ENCODE measurements at places on chromosomes 1 and 21. TPM values are rescaled to one million over a fixed set of nuclear protein-coding genes. Genes with fewer than 3 reads are reported as not detected.

Gene RAB13
- 13.4 TPM for total RNA-seq

Gene CLDN14
- total RNA-seq = not detected

Gene XCL2
- total RNA-seq = 1.5 TPM

Gene PM20D1
- total RNA-seq = 0.73 TPM

Gene HMGCS2
- total RNA-seq = not detected

GRCh38 chr1:186871784-186872183, 43.0 kb downstream of the PLA2G4A start:
- no peak for DNase-seq

DNA sequence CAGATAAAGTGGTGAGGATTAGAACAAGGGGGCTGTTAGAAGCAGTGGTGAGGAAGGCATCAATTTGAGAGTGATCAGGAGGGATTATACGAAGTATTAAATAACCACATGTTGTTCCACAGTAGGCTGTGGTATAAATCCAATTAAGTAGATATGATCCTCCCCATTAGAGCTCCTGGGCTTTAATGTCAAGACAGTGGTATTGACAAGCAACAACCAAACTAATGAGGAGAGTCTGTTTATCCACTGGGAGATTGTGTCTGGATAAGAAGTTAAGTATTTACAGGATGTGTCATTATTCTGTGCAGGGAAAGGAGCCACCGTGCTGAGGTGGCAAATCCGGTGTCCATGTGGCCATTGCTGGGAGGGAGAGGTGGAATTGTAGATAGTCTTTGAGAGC, 5.8 kb downstream of the ACTN2 start:
- no peak for DNase-seq

GRCh38 chr21:35189077-35189863, 140.2 kb upstream of the RUNX1 start:
- DNase-seq = no peak

DNA sequence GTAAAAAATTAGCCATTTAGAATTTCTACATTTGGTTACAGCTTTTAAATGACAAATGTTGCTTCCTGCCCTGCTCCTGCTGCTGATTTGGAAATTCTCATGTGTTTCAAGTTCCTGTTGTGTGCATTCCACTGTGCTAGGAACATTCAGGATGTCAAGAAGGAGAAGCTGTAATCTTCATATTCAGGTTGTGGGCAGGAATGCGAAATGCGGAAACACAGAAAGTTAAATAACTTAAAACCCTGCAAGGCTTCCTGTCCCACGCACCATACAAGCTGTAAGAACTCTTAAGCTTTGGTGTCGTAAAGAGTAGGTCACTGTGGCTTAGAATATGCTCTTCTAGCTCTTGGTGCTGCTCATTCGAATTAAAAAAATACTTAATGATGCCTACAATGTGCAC, 52.6 kb downstream of the S100B start:
- no peak for DNase-seq

DNA sequence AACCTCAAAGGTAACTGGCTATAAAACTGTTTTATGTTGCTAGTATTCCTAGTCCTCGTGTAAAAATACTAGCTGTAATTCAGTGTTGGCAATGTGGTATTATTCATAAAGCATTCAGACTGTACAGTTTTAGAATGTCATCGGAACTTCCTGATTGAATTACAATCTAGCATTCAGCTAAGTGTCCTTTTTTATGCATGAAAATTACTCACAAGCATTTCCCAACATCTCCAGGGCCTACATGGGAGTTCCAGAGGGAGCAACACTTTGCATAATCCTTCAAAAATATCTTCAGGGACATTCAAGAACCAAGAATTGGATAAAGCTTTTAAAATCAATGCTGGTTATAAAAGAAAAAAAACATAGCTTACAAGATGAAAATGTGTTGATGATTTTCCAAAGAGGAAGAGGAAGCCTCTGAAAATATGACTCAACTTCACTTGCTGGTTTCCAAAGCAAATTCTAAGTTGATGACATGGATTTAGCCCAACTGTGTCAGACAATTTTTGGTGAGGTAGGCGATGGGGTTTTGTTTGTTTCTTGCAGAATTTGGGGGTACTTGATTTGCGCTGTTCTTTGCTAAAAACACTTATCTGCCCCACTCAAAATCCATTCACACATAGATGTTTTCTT, 137.8 kb downstream of the SLC44A5 start:
- DNase-seq = no peak

DNA sequence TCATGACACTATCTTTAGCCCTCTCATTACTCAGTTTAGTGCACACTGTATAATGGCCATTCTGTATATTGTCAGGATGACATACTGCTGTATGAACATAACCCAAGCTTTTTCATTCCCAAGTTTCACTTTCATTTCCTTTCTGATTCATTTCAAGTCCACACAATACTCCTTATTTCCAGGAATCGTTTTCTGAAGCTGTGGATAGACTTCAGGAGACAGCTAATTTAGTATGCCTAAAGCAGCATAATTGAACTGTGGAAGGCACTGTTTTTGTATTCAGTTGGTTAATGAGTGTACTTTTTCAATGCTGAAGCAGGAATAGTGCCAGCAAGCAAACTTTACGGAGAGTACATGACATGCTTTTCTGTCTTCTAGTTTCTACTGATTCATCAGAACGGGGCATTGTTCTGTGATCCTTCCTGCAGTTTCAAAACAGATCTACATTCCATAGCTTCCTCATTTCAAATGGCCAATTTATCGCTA, 578.5 kb upstream of the ZP4 start:
- no peak for DNase-seq

GRCh38 chr1:197807216-197807615, 31.9 kb upstream of the DENND1B start:
- no peak for DNase-seq

DNA sequence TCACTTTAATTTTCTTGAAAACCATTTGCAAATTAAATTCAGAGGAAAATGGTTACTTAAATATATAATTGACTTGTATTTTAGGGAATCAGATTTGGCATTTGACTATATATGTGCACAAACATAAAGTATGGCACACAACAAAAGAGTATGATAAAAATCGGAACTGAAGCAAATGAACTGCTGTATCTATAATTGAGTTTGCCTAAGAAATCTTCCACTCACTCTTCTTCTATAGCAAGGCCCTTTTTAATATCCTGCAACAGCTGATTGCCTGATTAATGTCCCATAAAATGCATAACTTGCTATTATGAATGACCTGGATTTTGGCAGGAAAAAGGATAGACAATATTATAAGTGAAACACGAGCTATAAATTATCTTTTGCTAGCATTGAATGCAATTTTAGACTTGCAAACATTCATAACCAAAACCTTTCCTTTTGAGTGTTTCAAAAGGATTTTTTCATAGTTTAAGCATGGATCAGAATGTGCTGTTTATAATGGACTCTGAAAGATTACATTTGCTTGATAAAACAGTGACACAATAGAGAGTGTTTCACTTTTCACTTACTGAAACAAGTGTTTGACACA, 2204.3 kb downstream of the MRPL39 start:
- no peak for DNase-seq

DNA sequence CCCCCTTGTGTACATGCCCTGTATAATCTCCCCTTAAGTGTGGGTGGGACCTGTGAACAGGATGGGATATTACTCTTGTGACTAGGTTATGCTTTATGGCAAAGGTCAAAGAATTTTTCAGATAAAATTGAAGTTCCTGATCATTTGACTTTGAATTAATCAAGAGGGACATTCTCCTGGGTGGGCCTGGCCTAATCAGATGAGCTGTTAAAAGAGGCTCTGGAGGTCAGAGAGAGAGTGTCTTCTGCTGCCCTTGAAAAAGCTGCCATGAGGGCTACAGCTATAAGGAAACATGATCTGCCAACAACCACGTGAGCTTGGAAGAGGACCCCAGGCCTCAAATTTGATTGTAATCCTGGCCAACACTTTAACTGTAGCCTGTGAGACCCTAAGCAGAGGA, 125.6 kb upstream of the CSF3R start:
- DNase-seq = no peak

DNA sequence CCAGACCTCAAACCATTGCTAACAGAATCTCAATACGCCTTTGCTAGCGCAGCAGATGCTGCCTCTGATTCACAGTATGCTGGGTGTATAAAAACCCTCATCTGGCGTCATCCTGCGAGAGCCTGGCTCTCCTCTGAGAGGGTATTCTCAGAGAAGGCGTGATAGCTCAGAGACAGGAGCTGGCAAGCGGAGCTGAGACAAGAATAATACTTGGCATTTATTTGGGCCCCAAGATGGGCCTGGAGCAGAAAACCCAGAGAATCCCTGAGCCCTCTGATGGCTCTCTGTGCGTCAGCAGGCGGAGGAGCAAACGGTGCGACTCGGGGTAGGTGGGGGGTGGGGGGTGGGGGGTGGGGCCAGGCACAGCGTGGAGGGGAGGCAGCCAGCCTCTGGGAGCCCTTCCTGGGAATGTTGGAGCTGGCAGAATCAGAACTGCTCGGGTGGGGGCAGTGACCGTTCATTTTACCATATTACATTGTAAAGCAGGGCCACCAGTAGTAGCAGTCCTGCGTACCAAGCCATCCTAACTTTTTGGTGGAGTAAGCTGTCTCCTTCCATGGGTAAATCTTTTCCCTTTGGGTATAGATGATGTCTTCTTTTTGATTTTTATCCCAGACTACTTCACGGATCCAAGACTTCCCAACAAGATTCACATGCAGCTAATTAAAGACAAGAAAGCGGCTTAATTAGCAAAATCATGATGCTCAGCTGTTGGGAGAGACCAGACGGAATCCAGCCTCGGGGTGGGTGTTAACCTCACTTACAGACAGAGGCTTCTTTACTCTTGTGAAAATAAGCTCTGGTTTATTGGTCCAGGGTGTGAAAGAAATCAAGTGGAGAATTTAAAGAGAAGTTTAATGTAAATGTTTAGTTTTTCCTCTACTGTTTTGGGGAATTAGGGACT, 7.1 kb downstream of the RIIAD1 start:
- DNase-seq = no peak

GRCh38 chr1:112982853-112983536, 27.0 kb upstream of the SLC16A1 start:
- no peak for DNase-seq
